ENCODE measurements at places on chromosomes 16 and 17.

DNA sequence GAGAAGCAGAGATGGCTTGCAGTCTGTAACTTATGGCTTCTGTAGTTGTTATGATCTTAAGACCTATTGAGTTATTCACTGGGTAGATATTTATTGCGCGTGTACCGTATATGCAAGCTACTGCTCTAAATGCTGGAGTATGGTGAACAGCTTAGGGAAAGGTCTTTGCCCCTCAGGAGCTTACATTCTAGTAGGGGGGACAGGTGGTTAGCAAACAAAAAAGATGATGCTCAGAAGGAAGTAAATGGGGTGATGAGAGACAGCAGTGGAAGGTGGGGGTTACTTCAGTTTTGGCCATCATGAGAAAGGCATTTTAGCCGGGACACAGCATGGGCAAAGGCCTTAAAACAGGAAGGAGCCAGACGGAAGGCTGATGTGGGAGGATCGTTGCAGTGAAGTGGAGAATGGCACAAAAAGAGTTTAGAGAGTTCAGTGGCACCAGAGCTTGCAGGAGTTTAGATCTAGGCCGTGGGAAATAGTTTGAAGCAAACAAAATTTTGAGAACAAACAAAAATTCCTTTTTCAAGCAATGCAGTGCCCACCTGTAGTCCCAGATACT, 2.1 kb downstream of the ARMC7 start:
- DNase-seq, result no peak

GRCh38 chr16:68760671-68761275, 23.7 kb downstream of the CDH1 start:
- no peak for DNase-seq

- DNase-seq, result peak; percentile 85
These were observed 19.2 kb downstream of the GJD3 start for GRCh38 chr17:40345161-40345993.

GRCh38 chr16:87336434-87337240, 19.4 kb upstream of the C16orf95 start:
- DNase-seq, result no peak

DNA sequence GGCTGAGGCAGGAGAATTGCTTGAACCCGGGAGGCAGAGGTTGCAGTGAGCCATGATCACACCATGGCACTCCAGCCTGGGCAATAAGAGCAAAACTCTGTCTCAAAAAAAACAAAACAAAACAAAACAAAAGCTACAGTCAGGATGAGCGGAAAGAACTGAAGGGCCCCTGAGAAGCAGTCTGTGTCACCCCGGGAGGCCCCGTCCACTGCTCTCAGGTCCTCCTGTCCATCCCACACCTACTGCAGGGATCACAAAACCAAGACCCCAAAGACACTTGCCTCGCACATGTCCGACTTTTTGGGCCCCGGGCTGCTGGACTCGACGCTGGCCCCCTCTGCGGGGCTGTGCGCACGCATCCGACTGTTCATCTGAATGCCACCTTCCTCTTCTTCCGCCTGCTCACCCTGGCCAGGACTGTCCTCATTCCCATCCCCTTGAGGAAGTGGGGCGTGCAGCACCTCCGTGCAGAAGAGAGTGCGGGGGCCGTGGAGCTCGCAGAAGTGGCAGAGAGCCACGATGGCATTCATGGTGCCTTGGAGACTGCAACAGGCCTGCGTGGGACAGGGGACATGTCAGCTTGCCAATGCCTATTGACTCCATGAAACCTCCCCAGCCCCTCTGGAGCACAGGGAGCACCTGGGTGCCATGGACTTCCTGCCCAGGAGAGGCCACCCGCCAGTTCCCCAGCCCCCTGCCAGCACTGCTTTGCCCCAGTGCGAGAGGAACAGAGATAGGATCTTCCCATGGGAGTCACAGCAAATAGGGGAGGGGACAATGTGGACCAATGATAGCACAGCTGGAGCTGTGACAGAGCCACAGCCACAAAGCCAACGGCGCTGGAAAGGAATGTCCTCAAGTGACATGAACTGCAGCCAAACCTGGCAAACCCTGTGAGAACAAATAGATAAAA, 9.1 kb downstream of the FLCN start:
- DNase-seq, result no peak

All from left lung (tissue), 14 donors.